ENCODE measurements at places on chromosomes 13 and 19.
A peak's percentile ranks its signal among the peaks of the same experiment; 100 is the strongest.

DNA sequence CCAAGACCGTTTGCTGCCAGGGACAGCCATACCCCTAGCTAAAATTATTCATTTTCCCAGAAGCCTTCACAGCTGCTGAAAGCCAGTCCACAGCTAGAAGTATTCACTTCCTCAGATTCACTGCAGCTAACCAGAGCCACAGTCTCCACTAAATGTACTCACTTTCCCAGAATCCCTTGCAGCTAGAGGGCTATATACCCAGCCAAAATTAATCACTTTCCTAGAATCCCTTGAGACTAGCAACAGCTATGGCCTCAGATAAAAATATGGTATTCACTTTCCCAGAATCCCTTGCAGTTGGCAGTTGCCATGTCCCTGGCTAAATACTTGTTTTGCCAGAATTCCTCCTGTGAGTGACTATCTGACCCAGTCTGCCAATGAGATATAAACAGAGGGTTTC lies 13.8 kb upstream of the MEIS3 start:
- DNase-seq = no peak

- DNase-seq = peak; percentile 77
Observed at GRCh38 chr19:33771384-33772101, 25.1 kb upstream of the KCTD15 start.

DNA sequence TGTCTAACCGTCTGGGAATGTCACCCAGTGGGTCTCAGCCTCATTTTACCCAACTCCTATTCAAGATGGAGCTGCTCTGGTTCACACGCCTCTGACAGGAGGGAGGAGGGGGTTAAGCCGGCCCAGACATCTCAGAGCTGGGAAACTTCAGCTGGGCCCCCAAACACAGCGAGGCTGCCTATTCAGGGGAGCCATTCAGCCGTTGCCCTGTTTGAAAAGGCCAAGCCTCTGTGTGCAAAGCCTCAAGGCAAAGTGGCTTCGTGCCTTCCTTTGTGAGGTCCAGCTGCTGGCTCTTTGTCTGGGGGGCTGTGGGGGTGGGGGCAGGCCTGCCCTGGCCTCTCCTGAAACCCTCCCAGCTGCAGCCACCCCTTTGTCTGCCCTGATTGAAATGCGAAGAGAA lies 147.4 kb downstream of the PTPRS start:
- no peak for DNase-seq

DNA sequence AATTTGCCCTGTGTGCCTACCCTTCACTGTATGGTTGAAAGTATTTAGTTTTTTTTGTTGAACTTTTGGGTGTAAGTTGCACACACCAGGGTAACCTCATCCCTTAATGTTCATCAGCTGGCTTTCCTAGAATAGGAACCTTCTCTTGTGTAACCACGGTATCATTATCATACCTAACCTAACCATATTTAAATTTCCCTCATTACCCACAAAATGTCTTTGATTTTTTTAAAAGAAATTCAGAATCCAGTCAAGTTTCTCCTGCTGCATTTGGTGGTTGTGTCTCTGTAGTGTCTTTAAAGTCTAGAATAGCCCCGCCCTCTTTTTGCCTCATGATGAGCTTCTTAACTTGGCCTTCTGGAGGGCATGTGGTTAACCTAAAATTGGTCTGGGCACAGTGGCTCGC lies 80.3 kb downstream of the RYR1 start:
- peak; percentile 47 for DNase-seq

GRCh38 chr19:54035215-54036178 lies 28.2 kb downstream of the VSTM1 start:
- no peak for DNase-seq

DNA sequence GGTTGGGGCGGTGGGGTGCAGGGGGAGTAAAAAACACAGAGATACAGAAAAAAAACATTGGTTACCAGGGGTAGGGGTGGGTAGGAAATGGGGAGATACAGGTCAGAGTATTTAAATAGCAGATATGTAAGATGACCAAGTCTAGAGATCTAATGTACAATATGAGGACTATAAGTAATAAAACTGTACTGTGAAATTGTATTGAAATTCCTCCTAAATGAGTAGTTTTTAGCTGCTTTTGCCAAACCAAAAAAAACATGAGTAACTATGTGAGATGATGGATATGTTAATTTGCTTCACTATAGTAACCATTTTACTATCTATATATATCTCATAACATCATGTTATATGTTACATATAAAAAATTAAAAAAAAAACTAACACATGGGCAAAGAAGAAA lies 29.6 kb downstream of the VWA8 start:
- no peak for DNase-seq

GRCh38 chr19:29587518-29587986 lies 18.5 kb upstream of the POP4 start:
- peak; percentile 85 for DNase-seq

- no peak for DNase-seq
Observed at GRCh38 chr19:8635422-8635821, 5.0 kb downstream of the NFILZ start.

- DNase-seq = peak; percentile 95
Observed at GRCh38 chr19:42254850-42255765, at the start of gene ERF. ERF (minus strand) TSS chr19:42255128; CDS start chr19:42254999, 129 bp downstream.

DNA sequence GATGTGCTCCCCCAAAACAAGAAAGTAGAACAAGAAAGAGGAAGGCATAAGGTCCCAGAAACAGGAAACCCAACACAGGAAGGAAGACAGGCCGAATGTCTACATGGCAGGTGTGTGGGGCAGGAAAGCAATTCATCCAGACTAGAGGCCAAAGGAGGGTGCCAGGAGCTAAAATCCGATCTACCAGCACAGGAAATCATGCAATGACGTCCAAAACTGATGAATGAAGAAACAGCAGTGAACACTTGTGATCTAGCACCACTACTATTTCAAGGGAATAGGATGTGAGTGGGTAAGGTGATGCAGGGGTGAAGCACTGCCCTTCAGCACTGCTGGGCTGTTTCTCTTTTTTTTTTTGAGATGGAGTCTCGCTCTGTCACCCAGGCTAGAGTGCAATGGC lies 59.1 kb downstream of the DOCK9 start:
- no peak for DNase-seq

DNA sequence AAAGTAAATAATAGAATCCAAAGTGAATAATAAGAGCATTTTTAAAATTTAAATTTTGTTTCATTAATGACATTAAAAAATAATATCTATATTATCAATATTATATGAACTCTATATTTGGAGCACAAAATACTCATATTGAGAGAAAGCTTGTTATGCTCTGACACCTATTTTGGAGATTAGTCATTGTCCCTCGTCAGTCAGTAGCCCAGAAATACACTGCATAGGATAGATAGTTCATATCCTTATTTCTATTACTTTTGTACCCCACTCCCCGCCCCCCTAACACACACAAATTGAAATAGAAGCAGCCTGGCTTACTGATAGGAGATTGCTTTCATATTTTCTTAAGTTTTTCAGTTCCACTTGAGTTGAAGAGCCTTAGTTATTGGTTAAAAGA lies 652.8 kb downstream of the PCDH9 start:
- DNase-seq = no peak
